ENCODE measurements at places on chromosomes 6 and 20.

- DNase-seq = no peak
Observed at GRCh38 chr6:22848121-22848520, 278.8 kb downstream of the HDGFL1 start.

GRCh38 chr20:24337069-24337468 lies 132.4 kb upstream of the SYNDIG1 start:
- DNase-seq = peak; percentile 77

- peak; percentile 1 for DNase-seq
Observed at GRCh38 chr6:156457601-156458000, 319.6 kb upstream of the ARID1B start.

DNA sequence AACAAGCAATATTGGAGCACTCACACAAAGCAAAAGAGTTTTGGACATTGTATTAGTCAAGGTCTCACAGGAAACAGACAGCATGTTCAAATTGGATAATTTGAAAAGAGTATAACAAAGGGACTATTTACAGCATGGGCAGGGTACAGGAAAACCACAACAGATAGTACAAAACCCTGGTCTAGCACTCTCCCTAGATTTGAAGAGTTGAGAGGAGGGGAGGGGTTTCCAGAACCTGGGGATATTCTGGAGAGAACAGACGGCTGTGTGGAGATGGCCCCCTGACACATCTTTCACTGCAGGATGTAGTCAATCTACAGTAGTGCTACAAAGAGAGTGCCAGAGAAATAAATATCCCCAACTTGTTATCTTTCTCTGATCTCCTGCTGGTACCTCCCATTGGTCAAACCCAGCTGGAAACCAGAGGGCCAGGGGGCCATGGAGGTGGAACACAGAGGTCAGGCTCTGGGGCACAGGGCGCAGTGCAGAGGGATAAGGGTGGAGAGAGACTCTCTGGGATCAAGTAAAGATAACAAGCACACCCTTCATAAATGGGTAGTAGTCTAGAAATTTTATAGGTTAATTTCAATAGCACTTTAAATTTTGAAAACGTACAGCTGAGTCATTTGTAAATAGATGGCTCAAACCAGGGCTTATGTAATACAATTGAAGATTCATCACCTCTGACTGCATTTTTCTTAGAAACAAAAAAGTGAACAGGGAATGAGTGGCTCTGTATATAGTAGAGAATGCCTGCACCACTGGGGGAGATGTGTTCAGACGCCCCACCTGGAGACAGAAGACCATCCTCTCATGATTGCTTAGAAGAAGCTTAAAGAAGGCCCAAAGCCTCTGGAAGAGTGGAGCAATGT lies 25.7 kb downstream of the RCAN2 start:
- no peak for DNase-seq

GRCh38 chr20:9741996-9742395 lies 96.9 kb downstream of the PAK5 start:
- no peak for DNase-seq

GRCh38 chr20:3203315-3204123 lies 963 bp downstream of the DDRGK1 start:
- DNase-seq = peak; percentile 6

DNA sequence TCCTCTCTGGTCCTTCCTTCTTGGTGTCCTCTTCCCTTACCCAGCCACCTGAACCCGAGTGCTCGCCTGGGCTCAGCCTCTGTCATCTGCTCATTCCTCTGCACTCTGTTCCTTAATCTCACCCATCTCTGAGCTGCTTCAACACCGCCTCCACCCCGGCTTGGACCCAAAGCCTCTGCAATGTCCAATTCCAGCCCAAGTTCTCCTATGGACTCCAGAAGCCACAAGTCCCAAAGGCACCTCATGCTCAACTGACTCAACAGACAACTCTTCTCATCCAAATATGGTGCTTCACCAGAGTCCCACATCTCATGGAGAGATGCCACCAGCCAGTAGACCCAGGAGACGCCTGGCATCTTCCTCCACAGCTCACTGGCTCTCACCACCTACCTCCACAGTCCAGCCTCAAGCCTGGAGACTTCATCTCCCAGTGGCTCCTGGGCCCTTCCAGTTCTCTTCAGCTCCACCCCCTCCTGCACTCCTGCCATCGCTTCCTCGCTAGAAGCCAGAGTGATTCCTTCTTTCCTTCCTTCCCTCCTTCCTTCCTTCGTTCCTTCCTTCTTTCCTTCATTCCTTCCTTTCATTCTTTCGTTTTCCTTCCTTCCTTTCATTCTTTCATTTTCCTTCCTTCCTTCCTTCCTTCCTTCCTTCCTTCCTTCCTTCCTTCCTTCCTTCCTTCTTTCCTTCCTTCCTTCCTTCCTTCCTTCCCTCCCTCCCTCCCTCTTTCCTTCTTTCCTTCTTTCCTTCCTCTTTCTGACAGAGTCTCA lies 40.9 kb upstream of the NNAT start:
- DNase-seq = no peak

DNA sequence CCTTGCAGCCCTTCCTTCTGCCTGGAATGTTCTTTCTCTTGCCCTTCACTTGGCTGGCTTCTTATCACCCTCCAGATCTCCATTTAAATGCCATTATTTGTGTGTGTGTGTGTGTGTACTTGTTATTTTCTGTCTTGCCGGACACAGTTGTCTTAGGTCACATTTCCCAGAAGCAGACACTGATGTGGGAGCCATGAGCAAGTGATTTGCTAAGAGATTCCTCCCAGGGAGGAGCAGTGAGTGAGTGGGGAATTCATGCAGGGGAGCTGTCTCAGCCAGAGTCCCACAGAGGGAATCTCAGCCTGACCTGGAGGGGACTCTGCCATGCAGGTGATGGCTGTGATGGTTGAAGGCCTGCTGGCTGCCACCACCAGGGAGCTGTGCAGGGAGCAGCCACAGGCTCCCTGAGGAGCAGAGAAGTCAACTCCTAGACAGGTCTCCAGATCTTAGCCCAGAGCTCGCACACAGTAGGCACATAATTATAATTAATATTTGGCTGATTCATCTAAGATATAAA lies 96.5 kb downstream of the SYNDIG1 start:
- no peak for DNase-seq

- peak; percentile 98 for DNase-seq
Observed at GRCh38 chr20:1619861-1620444, at the start of gene SIRPB1. TSS of gene SIRPB1 (minus strand) at chr20:1620009. CDS start at chr20:1619944, 65 bp downstream.

GRCh38 chr20:19114410-19114809 lies 98.0 kb upstream of the SLC24A3 start:
- DNase-seq = no peak

DNA sequence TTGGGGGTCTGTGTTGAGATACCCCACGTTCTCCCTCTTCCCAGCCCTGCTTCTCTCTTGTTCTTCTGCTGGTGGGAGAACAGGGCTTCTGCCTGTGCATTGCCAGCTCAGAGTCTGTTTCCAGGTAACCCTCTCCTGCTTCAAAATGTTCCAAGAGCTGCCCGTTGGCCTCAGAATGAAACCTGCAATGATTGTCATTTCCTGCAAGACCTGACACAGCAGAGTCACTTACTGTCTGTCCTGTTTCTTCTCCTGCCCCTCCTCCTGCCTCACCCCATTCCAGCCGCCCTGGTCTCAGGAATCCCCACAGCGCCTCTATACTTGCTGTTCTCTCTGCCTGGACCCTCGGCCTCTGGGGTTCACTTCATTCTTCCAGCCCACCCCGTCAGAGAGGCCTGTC lies 81.4 kb upstream of the ARID1B start:
- DNase-seq = no peak

- no peak for DNase-seq
Observed at GRCh38 chr6:74070091-74070490, 374.1 kb downstream of the CD109 start.

- DNase-seq = no peak
Observed at GRCh38 chr20:37379967-37380828, 34.3 kb downstream of the SRC start.

DNA sequence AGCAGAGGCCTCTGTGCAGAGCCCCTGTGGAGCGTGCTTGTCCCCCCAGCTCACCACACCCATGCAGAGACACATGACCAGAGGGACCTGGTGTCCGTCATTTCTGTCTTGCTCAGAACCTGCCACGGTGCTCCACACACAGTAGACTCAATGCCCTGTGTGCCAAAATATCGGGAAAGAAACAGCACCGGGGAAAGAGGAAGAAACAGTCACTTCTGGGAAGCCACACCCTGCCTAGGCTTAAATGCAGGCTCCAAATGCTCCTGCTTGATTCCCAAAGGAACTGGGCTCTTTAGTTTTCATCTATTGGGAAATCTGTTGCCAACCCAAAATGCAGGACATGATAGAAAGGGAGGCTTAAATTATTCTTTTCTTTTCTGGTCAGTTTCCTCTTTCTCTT lies 503.9 kb downstream of the CD83 start:
- DNase-seq = no peak

DNA sequence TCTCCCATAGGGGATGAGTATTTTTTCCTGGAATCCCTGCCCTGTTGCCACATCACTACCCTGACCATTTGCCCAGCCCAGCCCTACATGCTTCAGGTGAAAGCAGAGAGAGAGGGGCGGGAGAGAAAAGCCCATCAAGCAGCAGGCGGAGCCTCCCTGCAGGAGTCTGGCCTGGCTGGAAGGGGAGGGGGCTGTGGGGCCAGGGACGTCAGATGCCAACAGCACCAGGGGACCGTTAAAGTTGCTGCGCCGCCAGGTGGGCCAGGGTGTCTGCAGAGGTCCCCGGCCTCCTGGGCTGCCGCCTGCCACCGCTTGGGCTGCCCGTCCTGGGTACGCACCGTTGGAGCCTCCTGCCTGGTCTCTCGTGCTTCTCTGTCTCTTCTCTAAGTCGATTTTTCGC lies 757 bp upstream of the R3HDML start:
- no peak for DNase-seq

- peak; percentile 70 for DNase-seq
Observed at GRCh38 chr6:157928428-157928827, 53.2 kb upstream of the SYNJ2 start.

- no peak for DNase-seq
Observed at GRCh38 chr6:152821525-152821924, 70.9 kb downstream of the VIP start.

GRCh38 chr6:104483225-104483834 lies 376.4 kb downstream of the HACE1 start:
- DNase-seq = peak; percentile 32

DNA sequence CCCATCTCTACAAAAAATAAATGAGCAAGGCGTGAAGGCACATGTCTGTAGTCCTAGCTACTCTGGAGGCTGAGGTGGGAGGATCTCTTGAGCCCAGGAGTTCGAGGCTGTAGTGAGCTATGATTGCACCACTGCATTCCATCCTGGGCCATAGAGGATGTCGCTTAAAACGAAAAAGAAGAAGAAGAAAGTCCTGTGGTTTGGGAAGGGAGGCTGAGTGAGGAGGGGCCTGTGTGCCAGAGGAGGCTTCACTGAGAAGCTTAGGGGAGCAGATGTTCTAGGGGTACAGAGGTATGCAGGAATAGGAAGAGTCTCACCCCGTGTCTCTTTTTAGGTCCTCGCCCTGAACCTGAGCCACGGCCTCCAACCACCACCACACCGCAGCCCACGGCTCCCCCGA lies 4.2 kb downstream of the MMP9 start:
- DNase-seq = peak; percentile 78

DNA sequence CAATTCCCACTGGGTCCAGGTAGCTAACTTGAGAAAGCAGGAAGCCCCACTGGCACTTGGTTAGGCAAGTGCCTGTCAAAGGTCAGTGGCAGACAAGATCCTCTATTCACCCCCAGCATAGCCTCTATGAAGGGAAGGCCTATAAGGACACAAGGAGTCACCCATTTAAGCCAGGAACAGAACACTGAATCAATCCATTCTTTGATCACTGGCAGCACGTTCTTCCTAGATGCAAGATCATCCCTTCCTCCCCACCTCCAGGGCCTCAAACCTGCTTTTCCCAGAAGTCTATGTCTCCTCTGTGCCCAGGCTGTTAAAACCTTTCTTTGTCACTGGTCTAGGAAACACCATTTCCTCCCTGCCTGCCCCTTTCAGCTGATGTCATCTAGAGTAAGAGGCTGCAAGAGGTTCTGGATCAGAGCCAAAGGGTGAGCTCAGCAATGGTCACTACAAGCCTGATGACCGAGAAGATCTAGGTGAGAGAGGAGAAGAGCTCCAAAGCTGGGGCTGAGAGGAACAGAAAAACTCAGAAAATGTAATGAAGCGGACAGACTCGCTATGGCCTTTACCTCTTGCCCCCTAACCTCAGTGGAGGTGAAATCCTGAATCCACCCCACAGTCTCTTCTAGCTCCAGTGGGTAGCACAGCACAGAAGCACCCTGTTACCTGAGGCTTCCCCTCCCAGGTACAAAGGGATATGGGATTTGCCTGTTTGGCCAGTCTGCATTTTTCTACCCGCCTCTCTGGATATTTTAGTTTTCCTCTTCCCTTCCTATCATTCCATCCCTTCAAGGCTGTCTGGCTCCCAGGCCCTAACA lies 1.8 kb downstream of the GTPBP2 start:
- peak; percentile 70 for DNase-seq

- no peak for DNase-seq
Observed at GRCh38 chr6:33984466-33985312, 161.2 kb downstream of the GRM4 start.

- DNase-seq = peak; percentile 74
Observed at GRCh38 chr6:39086294-39086693, 28.7 kb downstream of the SAYSD1 start.

GRCh38 chr6:122869437-122870024 lies 80.5 kb downstream of the SMPDL3A start:
- peak; percentile 49 for DNase-seq

- no peak for DNase-seq
Observed at GRCh38 chr6:1609041-1609647, 571 bp upstream of the FOXC1 start.

GRCh38 chr6:165831812-165832510 lies 168.9 kb upstream of the PDE10A start:
- no peak for DNase-seq

DNA sequence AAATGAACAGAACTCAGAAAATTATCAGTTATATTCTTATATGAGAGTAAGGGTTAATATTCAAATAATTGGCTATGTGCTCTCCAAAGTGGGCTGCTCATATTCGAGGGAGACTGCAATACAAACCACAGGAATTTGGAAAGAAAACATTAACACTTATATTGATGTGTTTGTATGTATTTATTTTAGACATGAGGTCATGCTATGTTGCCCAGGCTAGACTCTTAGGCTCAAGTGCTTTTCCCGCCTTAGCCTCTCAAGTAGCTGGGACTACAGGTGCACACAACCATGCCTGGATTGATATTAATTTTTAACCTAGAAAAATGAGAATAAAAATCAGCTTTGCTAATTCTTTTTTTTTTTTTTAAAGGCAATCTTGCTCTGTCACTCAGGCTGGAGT lies 35.0 kb downstream of the BTBD9 start:
- DNase-seq = no peak

- DNase-seq = no peak
Observed at GRCh38 chr6:51339728-51340127, 521.1 kb downstream of the TFAP2B start.

DNA sequence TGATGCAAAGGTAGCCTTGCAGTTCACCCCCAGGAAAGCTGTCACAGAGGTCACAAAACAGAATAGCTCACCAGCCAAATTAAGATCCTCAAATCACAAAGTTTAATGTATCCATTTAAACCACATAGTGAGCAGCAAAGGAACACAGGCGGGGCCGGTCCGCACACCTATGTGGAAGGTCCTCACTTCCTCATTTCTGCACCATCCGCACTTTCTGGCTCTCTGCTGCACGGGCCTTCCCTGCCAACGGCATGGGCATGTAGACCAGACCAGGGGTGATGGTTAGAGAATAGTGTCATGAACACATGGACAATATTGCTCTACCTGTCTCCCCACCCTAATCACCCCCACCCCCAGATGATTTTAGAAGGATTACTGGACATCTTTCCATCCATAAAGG lies 12.1 kb upstream of the TBXT start:
- DNase-seq = no peak

All from MV-4-11 (cell line).